ENCODE measurements at places on chromosomes 6 and 20.

GRCh38 chr20:60727425-60727824 is 524.6 kb upstream of the CDH4 start:
- DNase-seq = no peak

GRCh38 chr6:6781172-6781872 is 192.8 kb downstream of the LY86 start:
- DNase-seq = peak; percentile 62

DNA sequence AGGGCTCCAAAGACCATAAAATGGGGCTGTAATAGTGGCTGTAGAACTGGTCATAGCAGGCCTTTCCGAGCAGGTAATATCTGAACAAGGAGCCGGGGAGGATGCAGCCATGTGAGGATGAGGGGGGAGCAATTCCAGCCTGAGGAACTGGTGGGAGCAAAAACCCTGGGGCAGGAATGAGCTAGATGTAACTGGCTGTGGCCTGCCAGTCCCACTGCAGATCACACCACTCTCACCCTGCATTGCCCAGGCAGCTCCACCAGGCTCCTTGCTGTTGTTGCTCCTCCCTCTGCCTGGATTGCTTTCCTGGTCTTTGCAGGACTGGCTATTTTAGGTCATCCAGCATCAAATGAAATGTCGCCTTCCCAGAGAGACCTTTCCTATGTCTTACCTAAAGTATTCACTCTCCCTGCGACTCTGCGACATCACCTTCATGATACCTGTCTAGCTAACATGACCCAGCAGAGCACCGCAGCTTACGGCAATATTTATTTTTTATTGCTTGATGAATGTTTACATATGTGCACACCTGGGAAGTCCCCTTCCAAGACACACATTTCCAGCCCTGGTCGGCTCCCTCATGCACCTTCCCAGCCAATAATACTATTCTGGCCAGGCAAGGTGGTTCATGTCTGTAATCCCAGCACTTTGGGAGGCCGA is 2.4 kb upstream of the ZFP64 start:
- peak; percentile 12 for DNase-seq

GRCh38 chr20:16926626-16927430 is 178.7 kb downstream of the OTOR start:
- peak; percentile 58 for DNase-seq

DNA sequence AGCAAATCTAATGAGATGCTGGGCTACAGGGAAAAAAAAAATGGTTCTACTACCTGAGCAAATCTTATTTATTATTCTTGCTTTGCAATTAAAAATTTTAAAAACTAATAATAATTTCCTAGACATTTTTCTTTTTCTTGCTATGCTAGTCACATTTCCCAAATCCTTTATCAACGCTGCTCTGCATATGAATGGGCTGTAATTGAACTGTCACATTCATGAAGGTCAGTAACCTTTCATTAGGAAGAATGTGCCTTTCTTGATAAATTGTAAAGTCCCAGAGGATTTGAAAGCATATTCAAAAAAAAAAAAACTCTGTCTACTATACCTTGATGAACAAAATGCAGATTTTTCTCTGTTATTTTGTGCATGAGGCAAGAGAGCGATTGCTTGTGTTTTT is 538.7 kb upstream of the ID4 start:
- DNase-seq = no peak

GRCh38 chr6:162612613-162613012 is 115.0 kb downstream of the PRKN start:
- DNase-seq = no peak

- DNase-seq = no peak
Measured at GRCh38 chr6:107763946-107764345, 60.2 kb downstream of the SCML4 start.

DNA sequence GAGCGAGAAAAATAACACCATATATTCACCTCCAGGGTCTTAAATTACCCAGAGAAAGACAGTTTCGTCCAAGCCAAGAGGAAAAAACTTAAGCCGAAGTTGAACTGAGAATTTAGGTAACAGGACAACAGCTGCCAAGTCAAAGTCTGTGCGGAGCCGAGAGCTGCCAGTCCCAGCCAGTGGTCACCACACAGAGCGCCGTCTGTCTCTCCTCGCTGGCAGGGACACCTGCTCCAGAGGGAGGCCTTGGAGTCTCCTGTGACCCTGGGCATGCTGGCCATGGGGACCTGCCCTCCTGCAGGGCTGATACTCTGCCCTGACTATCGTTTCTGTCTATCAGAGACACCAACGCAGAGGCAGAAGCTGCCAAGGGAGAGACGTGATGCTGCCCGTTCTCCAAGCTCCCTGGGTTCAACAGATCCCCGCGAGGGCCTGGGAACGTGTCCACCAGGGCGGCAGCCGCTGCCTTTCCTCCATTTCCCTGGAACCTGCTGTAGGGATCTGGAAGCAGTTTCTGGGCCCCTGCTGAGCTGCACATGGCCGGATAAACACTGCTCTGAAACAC is 341.3 kb downstream of the SMOC2 start:
- DNase-seq = no peak
